ENCODE measurements at places on chromosomes 7 and 10.

DNA sequence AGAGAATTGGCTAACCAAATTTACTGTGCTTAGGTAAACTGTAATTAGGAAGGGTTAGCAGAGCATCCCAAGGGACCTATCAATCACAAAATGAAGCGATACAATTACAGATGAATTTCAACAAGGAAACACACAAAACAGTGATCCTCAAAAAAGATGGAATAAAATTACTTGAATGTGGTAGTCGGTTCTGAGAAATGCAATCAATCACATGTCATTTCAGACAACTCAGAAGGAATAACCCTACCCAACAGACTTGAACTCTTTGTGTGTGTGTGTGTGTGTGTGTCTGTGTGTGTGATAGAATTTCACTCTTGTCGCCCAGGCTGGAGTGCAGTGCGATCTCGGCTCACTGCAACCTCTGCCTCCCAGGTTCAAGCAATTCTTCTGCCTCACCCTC lies 43.5 kb downstream of the ST8SIA6 start:
- DNase-seq: no peak

DNA sequence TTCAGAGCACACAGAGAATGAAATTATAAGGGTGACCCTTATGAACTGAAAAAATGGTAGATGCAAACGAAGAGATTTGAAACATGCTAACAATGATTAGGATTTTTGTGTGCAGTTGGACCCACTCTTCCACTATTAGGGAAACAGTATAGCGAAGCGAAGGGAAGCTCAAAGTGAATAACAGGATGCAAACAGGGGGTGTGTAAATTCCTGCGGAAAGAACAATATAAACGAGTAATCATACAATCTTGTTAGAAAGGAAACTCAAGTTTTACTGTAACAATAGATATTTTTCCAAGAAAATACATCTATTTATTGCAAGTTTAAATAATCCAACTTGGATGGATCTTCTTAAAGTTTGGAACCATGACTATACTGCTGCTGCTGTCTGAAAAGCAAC lies 14.7 kb downstream of the AHR start:
- DNase-seq: no peak

DNA sequence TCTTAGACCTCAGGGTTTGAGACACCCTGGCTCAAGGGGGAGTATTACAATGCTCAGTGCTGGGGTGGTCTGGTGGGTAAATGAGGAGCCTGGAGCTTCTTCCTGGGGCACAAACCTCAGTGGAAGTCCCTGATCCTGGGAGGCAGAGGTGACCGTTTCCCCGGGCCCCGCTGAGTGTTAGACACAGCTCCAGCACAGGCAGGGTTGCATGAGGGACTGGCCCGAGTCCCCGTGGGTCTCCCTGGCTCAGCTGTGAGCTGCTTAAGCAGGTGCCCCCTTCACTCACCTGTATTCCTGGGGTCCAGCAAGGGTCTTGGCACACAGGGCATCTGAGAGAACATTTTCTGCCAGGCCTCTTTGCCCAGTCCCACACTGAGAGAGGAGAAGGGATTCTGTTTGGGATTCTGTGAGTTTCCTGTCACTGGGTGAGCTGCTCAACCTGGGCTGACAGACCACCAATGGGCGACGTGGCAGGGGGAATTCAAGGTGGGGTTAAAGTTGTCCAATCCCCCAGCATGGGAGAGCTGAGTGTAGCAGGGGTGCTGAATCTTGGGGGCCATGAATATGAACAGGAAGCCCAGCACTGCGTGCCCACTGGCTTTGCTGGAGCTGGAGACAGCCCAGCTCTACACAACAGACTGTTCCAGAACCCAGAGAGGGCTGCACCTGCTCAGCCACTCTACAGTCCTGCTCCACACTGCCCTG lies 29.9 kb downstream of the DDIT4 start:
- DNase-seq: no peak

DNA sequence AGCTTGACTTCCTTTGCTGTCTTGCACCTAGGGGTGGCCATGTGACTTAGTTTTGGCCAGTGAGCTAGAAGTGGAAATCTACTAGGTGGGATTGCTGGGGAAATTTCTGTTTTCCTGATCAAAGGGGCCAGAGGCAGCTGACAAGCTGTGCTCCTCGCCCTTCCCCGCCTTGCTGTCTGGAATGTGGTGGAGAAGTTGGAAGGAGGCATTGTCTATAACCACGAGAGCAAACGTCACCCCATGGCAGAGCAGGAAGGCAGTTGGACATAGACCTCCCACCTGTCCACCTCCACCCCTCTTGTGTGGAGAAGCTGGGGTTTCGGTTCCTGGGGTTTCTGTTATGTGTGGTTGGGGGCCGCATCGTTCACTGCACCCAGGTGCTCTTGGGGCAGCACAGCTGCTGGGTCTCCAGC lies 7.3 kb downstream of the SFRP5 start:
- DNase-seq: no peak

DNA sequence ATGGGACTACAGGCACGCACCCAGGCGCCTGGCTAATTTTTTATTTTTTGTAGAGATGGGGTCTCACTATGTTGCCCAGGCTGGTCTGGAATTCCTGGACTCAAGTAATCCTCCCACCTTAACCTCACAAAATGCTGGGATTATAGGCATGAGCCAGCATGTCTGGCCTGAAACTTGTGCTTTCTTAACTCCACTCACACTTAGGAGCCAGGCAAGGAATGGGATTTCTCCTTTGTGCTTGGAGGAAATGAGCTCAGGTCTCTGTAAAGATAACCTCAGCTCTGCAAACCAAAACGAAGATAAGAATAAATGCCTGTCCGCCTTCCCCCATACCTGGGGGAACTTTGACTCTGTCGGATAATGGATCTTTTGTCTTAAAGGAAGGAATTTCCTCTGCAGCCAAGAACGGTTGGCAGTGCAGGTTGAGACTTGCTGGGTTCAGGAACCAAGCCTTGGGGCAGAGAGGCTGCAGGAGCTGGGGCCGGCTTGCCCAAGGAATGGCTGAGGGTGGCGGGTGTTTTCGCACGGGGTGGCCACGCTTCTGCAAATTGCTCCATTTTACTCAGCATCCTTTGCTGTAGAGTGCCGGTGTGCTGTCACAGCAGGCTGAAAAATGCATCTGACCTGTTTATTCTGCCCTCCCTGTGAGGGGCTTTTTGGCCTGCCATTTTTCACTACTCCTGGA lies 174.2 kb downstream of the KIAA1217 start:
- DNase-seq: no peak

GRCh38 chr7:5117095-5117970 lies 71.7 kb downstream of the RBAK start:
- DNase-seq: no peak

DNA sequence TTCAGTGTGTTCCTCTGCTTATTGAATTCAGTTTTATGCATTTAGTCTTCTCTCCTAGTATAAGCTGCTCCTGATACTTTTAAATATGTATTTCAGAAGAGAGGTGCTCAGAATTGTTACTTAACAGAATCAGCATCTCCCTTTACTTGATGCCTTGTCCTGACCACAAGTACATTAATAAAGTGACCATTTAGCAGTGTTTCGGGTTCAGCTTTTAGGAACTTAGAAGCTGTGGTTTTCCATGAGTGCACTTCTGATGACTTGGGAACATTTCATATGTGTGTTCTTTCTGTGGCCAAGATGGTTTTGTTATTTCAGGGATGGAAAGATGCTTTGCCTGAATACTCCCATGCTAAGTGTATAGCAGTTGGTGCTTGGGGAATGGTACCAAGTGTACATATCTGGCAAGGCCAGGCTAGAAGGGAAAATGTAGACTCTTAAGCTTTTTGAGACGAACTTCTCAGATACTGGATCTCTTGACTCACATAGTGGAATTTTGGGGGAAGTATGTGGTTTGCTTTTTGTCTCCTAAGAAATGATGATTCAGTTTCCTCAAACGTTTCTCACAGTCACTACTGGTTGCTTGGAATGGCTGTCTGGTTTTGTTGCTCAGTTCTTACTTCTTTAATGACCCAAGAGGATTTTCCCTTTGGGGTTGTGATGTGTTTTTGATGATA lies 17.2 kb downstream of the SGPL1 start:
- DNase-seq: no peak

DNA sequence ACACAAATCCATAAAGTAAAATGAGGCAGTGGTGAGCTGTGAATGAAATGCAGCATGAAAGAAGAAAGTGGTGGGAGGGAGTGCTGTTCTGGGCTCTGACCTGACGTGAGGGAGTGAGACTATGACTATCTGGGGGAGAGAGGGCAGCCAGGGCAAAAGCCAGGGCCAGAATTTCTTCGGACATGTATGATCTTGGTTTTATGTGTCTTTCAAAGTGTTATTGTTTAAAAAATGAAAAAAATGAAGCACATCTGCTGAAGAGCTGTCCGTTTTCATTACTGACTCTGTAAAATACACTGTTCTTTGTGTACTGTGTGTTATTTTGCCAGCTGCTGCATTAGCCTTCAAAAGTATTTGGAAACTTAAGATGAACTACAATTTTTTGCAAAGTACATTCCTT lies 70.2 kb upstream of the KLF14 start:
- DNase-seq: no peak
